ENCODE measurements at places on chromosomes 5 and 9. TPM values are rescaled to one million over a fixed set of nuclear protein-coding genes. Genes with fewer than 3 reads are reported as not detected.

The NIPAL4 gene
- 0.87 TPM for total RNA-seq

The CDH9 gene
- not detected for total RNA-seq

The TCERG1 gene
- total RNA-seq = 34.2 TPM

The BTNL9 gene
- not detected for total RNA-seq

The CER1 gene
- total RNA-seq = not detected

The NR4A3 gene
- 0.25 TPM for total RNA-seq

The NIM1K gene
- total RNA-seq = 1.2 TPM

The HACD4 gene
- 9.1 TPM for total RNA-seq

The CCL21 gene
- total RNA-seq = not detected

Data from uterine smooth muscle cell (primary cell).